ENCODE measurements at places on chromosomes 2 and 18.

- no peak for DNase-seq
These were observed 119.8 kb downstream of the DHRS9 start for GRCh38 chr2:169189132-169189531.

DNA sequence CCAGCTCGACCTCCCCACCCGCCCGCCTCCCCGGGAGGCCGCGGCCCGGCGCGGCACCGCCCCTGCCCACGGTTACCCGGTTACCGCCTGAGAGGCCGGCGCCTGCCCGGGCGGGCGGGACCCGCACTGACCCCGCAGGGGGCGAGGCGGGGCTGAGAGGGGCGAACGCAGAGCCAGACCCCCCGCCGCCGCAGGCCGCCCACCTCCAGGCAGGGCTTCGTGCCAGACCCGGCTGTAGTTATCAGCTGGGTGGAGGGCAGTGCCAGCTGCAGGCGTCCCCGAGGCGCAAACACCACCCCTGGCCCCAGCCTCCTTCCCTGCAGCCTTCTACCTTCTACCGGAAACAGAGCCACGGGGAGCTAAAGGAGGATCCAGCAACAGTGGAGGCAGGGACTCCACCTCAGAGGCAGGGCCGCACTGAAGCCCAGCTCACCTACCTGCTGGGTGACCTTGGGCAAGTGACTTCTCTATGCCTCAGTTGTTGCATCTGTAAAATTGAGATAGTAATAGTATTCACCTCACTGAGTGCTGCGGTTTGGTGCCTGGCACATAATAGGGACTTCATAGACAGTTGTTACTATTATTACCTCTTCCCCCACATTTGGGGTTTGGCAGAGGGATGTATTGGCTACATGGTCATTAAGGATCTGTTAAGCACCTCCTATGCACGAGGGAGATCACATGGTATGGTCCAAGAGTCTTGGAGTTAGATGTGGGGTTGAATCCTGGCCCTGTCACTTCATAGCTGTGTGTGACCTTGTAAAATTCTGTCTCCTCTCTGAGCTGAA lies 231.6 kb upstream of the SMAD2 start:
- no peak for DNase-seq

DNA sequence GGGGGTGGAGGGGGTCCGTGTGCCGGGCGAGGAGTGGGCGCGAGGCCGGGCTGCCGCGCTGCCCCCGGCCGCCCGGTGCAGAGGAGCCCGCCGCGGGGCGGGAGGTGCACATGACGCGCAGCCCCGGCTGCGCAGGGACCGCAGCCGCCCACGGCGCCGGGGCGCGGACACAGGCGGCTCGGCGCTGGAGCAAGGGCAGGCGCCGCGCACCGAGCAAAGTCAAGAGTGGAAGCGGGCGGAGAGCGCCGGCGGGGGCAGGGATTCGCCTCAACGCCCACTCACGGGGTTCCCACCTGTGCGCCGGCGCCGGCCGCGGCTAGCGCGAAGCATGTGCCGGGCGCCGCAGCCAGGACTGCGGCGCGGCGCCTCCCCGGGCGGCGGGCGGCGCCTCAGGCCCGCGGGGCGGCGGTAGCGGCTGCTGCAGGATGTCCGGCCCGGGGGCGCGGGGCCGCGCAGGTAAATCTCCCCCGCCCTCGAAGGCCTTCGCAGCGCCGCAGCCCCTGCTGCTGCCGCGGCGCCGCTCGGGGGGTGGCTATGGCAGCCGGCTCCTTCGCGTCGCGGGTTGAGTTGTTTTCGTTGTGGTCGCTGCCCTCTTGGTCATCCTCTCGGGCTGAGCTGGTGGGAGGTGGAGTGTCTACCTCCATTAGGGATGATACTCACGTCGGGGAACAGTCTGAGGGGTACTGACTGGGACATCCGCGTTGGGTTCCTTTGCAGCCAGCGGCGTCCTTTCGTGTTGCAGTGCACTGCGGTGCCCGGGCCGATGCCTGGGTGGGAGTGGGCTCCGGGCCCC lies 216.3 kb upstream of the DTNA start:
- peak; percentile 16 for DNase-seq

- no peak for DNase-seq
These were observed 34.9 kb upstream of the DYNC1I2 start for GRCh38 chr2:171652416-171652785.

Data from occipital lobe (tissue), 3 donors.